Heart left ventricle (tissue), 16 donors: ENCODE measurements at places on chromosomes 11 and 22. TPM values are rescaled to one million over a fixed set of nuclear protein-coding genes. Genes with fewer than 3 reads are reported as not detected.

- DNase-seq = no peak
- no peaks in the 10 kb centered on the region for H3K4me1 ChIP-seq
- no peaks in the 10 kb centered on the region for H3K27me3 ChIP-seq
- H3K27ac ChIP-seq = no peak overlapping the region
Measured at GRCh38 chr11:17564687-17565042, 17.6 kb downstream of the OTOG start.

GRCh38 chr22:36425977-36426523 is 38.3 kb upstream of the MYH9 start:
- H3K4me3 ChIP-seq = no peak overlapping the region
- DNase-seq = peak; percentile 82
- no peaks in the 10 kb centered on the region for H3K36me3 ChIP-seq
- H3K27ac ChIP-seq = peak overlapping the region; percentile 64
- peaks cover 35% of the 10 kb centered on the region for H3K4me1 ChIP-seq

DNA sequence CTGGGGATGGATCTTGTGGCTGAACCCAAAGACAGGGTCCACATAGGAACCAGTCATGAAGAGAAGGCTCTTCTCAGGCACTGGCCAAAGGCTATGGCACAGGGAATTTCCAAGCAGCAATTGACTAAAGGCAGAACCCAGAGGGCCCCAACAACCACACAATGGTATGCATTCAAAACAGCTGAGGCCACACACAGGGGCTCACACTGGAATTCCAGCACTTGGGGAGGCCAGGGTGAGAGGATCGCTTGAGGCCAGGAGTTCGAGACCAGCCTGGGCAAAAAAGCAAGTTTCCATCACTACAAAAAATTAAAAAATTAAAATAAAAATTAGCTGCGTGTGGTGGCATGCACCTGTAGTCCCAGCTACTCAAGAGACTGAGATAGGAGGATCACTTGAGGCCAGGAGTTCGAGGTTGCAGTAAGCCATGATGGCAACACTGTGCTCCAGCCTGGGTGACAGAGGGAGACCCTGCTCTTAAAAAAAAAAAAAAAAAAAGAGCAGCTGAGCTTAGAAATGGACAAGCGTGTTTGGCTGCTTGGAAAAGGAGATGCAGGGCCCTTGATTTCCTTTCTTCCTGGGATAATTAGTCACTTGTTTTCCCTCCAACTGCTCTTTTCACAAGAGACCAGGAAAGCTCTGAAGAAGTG is 44.6 kb downstream of the MYH9 start:
- peaks cover 99% of the 10 kb centered on the region for H3K4me1 ChIP-seq
- H3K27me3 ChIP-seq = no peaks in the 10 kb centered on the region
- H3K36me3 ChIP-seq = peaks cover 86% of the 10 kb centered on the region
- DNase-seq = no peak
- no peak overlapping the region for H3K4me3 ChIP-seq

GRCh38 chr11:62444236-62444833 is 25.5 kb downstream of the SCGB1A1 start:
- DNase-seq = peak; percentile 82
- H3K36me3 ChIP-seq = no peaks in the 10 kb centered on the region

DNA sequence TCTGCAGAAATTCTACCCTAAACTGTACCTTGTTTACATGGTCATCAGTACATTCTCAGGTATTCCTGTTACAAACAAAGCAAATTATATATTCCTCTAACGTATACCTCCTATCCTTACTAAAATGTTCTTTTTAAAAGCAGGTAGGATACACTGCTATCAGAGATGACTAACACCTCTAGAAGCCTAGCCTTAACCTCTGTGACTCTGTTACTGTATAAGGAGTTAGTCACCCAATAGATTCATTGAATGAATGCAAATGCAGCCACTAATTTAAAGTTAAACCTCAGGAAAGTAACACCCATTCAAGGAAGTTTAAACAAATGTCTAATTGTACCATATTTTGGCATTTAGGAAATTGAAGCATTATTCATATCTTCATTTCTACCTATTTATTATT is 82.2 kb downstream of the FCHSD2 start:
- no peak overlapping the region for H3K27ac ChIP-seq
- no peaks in the 10 kb centered on the region for H3K4me1 ChIP-seq
- H3K4me3 ChIP-seq = no peak overlapping the region
- no peaks in the 10 kb centered on the region for H3K36me3 ChIP-seq
- no peaks in the 10 kb centered on the region for H3K27me3 ChIP-seq

DNA sequence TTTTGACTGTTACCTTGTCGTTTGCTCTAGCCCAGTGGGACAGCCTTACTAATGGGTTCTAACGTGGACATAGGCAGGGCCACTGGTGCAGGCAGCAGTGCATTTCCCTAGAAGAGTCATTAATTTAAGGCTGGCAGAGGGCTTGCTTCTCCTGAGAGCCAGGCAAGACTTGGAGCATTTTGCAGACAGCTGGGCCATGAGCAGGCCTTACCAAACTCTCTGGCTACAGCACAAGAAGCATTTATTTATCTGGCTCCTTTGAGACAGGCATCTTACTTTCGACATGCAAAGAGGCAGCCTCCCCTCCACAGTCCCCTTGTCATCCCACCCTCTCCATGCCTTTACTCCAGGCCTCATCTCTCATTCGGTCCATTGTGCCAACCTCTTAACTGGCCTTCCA is 139.9 kb downstream of the CSNK2A3 start:
- H3K36me3 ChIP-seq = no peaks in the 10 kb centered on the region
- no peak overlapping the region for H3K27ac ChIP-seq
- DNase-seq = no peak
- H3K4me1 ChIP-seq = peaks cover 19% of the 10 kb centered on the region

DNA sequence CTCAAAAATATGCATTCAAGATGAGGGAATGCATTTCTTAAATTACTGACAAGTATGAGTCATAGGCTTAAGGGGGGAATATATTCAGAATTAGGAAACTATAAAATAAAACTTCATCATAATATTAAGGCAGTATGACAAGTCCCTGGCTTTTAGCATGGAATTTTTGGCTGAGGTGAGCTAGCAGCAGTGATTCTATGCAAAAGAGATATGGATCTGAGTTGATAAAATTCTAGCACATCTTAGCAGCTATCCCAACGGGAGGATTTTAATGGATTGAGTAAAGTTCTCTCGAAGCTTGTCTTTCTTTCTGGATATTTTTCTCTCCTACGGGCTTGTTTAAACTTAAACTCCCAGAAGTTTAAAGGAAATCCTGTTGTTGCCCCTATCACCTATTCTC is 1.2 kb downstream of the OR51Q1 start:
- no peaks in the 10 kb centered on the region for H3K27me3 ChIP-seq
- no peak for DNase-seq
- H3K27ac ChIP-seq = no peak overlapping the region

- H3K4me3 ChIP-seq = no peak overlapping the region
- H3K36me3 ChIP-seq = no peaks in the 10 kb centered on the region
- DNase-seq = no peak
Measured at GRCh38 chr22:47356511-47357011, 594.1 kb downstream of the TBC1D22A start.

DNA sequence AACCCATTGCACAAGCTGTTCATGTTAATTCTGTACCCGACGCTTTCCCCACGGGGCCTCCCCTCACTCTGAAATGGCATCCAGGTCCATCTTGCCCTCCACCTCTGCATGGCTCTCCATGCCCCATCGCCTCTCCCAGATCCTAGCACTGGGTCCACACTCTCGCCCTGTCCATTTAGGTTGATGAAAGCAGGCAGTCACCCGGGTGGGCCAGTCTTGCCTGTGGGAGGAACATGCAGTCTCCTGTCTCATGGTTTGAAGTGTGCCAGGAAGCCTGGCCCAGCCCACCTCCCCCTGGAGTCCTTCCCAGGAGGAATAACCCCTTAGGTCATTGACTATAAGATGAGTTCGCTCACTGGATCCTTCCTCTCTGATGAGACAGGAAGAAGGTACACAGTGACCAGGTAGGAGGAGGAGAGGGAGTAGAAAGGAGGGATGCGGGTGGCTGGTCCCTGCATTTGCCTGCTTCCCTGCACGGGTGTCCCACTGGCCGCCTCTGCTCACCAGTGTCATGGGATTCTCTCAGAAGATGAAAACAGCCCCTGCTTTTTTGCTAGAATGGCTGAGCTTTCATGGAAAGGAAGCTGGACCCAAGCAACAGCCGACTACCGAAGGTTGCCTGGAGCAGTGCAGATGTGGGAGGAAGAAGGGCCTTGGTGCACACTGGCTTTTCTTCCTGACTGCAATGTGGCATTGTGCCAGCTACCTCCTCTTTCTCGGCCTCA is 6.8 kb downstream of the TMEM121B start:
- no peaks in the 10 kb centered on the region for H3K4me1 ChIP-seq
- no peaks in the 10 kb centered on the region for H3K36me3 ChIP-seq
- H3K27me3 ChIP-seq = no peaks in the 10 kb centered on the region
- H3K4me3 ChIP-seq = no peak overlapping the region

- H3K4me3 ChIP-seq = no peak overlapping the region
- no peak overlapping the region for H3K27ac ChIP-seq
- no peak for DNase-seq
- no peaks in the 10 kb centered on the region for H3K27me3 ChIP-seq
- H3K36me3 ChIP-seq = no peaks in the 10 kb centered on the region
Measured at GRCh38 chr11:94325681-94326080, 21.3 kb downstream of the IZUMO1R start.

GRCh38 chr11:117876059-117876340 is 458 bp downstream of the FXYD6 start:
- H3K27me3 ChIP-seq = peaks cover 23% of the 10 kb centered on the region
- peak overlapping the region; percentile 96 for H3K27ac ChIP-seq
- H3K36me3 ChIP-seq = no peaks in the 10 kb centered on the region
- H3K4me3 ChIP-seq = peak overlapping the region; percentile 75
- peaks cover 21% of the 10 kb centered on the region for H3K4me1 ChIP-seq
- DNase-seq = no peak

DNA sequence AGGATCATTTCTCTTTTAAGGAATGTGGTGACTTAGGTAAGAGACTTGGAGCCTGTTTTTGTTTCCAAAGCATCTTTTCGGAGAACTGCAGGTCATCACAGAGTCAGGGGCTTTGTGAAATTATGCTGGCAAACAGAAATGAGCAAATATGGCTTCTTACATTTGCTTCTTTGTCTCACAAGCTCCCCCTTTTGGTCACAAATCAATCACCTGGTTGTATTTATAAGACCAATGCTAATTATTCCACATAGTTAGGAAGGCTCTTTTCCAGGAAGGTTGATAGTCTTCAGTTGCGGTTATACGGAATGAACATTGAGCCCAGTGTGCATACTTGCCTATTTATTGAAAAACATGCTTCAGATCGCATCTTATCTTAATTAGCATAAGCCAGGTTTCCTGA is 34.6 kb upstream of the CEP126 start:
- no peaks in the 10 kb centered on the region for H3K27me3 ChIP-seq
- no peaks in the 10 kb centered on the region for H3K4me1 ChIP-seq
- H3K36me3 ChIP-seq = no peaks in the 10 kb centered on the region
- DNase-seq = no peak
- H3K4me3 ChIP-seq = no peak overlapping the region

DNA sequence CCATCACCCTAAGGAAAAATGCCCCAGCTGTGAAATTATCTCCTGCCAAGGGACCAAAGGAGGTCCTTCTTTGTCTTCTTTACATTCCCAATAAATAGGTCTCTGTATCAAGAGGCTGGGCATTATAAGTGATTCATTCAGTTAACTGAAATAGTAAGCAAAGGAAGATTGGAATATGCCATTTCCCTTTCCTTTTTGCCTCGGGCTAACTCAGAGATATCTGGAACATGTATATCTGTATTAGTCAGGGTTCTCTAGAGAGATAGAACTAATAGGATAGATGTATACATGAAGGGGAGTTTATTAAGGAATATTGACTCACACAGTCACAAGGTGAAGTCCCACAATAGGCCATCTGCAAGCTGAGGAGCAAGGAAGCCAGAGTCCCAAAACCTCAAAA is 15.3 kb upstream of the CWF19L2 start:
- no peak overlapping the region for H3K4me3 ChIP-seq
- no peaks in the 10 kb centered on the region for H3K27me3 ChIP-seq
- DNase-seq = no peak
- no peaks in the 10 kb centered on the region for H3K4me1 ChIP-seq
- no peaks in the 10 kb centered on the region for H3K36me3 ChIP-seq

DNA sequence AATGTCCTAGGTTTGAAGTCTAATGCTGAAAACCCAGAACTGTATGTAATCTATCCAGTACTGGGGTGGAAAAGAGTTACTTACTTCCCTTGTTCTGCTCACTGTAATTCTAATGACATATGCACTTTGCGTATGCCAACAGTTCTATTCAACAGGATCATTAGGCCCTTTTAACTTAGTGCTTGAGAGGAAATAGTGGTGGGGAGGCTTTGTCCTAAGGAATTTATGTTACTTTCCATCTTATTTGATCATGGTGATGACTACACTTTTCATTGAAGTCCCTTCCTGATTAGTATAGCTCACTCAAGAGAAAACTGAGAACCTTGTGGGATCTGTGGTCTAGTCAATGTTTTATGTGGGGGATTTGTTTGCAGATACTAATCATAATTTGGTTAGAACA is 348.2 kb downstream of the GUCY1A2 start:
- no peaks in the 10 kb centered on the region for H3K27me3 ChIP-seq
- no peak overlapping the region for H3K27ac ChIP-seq
- H3K36me3 ChIP-seq = no peaks in the 10 kb centered on the region
- H3K4me1 ChIP-seq = no peaks in the 10 kb centered on the region
- no peak for DNase-seq

- no peaks in the 10 kb centered on the region for H3K36me3 ChIP-seq
- H3K4me1 ChIP-seq = no peaks in the 10 kb centered on the region
- no peaks in the 10 kb centered on the region for H3K27me3 ChIP-seq
- no peak overlapping the region for H3K27ac ChIP-seq
Measured at GRCh38 chr11:29159552-29160465, 857.0 kb downstream of the KCNA4 start.

DNA sequence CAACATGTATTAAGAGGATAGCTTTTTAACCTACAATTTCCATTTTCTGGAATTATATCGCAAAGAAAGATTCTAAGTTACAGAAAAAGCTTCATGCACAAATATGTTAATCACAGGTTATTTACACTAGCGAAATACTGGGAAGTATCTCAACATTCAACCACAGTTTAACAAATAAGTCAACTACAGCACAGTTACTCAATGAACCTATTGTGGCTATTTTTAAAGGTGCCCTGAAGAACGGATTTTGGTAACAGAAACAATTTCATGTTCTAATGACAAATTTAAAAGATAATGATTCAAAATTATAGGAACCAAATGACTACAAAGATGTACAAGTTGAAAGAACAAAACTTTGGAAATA is 51.2 kb downstream of the SYN3 start:
- no peaks in the 10 kb centered on the region for H3K27me3 ChIP-seq
- H3K4me1 ChIP-seq = no peaks in the 10 kb centered on the region
- no peak overlapping the region for H3K4me3 ChIP-seq
- no peak for DNase-seq
- H3K27ac ChIP-seq = no peak overlapping the region

PANX3 gene
- not detected for total RNA-seq

OAF gene
- 10.3 TPM for total RNA-seq

LMO2 gene
- 11.7 TPM for total RNA-seq

FAM227A gene
- 0.56 TPM for total RNA-seq

GRIK4 gene
- total RNA-seq = 0.45 TPM

ARHGAP42 gene
- 11.6 TPM for total RNA-seq

OR51B5 gene
- not detected for total RNA-seq

DCHS1 gene
- 5.9 TPM for total RNA-seq

ANGPTL5 gene
- 0.12 TPM for total RNA-seq

PPP6R2 gene
- 37.3 TPM for total RNA-seq

SAA2 gene
- total RNA-seq = not detected

CCDC116 gene
- total RNA-seq = 0.26 TPM
